Spinal cord (tissue), 10 donors: ENCODE measurements at places on chromosomes 12 and 14. TPM values are rescaled to one million over a fixed set of nuclear protein-coding genes. Genes with fewer than 3 reads are reported as not detected.

DNA sequence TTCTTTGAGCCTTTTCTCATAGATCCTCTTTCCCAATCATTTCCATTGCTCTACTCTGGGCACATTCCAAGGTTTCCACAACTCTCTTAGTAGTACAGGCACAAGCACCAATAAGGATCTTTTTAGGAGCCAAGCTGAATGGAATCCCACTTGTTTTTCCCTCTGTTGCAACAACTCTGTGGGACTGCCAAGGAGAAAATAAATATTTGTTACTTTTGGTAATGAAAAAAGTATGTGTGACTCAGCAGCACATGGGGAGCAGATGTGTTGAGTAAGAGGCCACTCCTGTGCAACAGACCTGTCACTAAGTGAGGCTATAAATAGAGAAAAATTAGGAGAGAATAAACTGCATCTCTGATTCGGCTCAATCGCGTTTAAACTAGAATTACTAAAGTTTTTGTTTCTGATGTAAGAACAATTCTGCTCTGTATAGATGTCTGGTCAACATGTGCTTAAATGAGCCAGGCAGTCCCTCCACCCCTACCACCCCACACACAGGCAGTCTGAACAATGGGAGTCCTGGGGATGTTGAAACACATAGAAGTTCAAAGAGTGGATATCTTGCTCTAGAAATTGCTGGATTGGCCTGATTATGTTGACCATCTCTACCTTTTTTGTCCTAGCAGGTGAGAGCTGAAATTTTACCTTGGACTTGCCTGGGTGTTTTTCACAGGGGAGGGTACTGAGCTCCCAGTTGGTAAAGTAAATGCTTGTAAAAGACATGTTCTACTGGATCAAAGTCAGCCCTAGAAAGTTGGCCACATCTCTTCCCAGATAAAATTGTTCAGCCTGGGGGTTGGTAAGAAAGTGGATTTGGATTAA lies 244.3 kb upstream of the NOVA1 start:
- no peak for DNase-seq

- no peak for DNase-seq
Measured at GRCh38 chr14:78974691-78975090, 804.5 kb downstream of the NRXN3 start.

- DNase-seq, result no peak
Measured at GRCh38 chr12:79691511-79692248, 916 bp upstream of the PAWR start.

GRCh38 chr12:23098517-23098916 lies 473.5 kb downstream of the ETNK1 start:
- peak; percentile 75 for DNase-seq

The PMCH gene
- total RNA-seq, result 0.33 TPM

The NKX2-1 gene
- total RNA-seq, result not detected

The BATF gene
- 0.69 TPM for total RNA-seq
